ENCODE measurements at places on chromosomes 11 and 22.

GRCh38 chr11:2599561-2600189 lies 100.1 kb downstream of the KCNQ1OT1 start:
- no peak for DNase-seq

DNA sequence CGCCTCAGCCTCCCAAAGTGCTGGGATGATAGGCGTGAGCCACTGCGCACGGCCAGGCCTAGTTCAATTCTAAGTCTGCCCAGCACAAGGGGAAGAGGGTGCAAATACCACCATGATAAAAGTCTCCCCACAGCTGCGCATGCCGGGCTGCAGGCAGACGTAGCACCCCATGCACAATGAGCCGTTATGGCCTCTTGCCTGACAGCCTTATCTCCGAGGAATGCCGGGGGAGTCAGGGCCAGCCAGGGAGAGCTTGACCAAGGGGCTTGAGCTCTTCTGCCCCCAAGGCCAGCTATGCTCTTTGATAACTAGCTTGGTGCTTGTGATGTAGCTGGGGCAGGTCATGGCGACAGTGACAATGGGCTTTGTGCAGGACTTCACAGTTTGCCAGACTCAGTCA lies 13.7 kb upstream of the SCUBE1 start:
- DNase-seq: no peak

GRCh38 chr11:85740481-85741400 lies 54.7 kb upstream of the CCDC89 start:
- no peak for DNase-seq

- peak; percentile 75 for DNase-seq
Measured at GRCh38 chr22:37905534-37906363, at the start of gene MICALL1. MICALL1 (plus strand) TSS chr22:37906297; CDS start chr22:37906423, 126 bp downstream.

- no peak for DNase-seq
Measured at GRCh38 chr11:46421257-46421880, 29.8 kb upstream of the CHRM4 start.

GRCh38 chr22:50498322-50498890 lies 9.1 kb downstream of the LMF2 start:
- peak; percentile 66 for DNase-seq

DNA sequence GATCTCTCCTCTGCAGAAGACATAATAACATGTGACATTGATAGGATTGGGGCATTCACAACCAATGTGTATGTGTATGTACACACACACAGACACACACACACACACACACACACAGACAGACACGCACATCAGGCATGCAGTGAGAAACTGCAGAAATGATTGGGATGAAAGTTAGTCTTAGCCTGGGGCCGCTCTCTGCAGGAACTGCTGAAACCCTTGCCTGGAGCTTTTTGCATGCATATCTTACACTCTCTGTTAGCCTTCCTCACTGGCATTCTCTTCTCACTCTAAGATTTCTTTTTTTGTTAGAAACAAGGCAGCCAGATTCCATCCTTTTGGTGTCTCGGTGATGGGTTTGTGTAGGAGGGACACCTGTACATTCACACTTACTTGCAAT lies 337.9 kb downstream of the NELL1 start:
- no peak for DNase-seq

GRCh38 chr11:96885405-96885804 lies 495.6 kb downstream of the JRKL start:
- no peak for DNase-seq
